Activated T-helper 1 cell treated with anti-CD3 and anti-CD28 coated beads, Interleukin-12 subunit alpha, Interleukin-12 subunit beta, Interleukin-2, Interleukin-4 antibody, amounts not matched to agents 30 ng/mL and 10 ng/mL and 1 ng/mL, durations not matched to agents 14 hours and 24 hours and 36 hours (primary cell): ENCODE measurements at places on chromosomes 6 and 20.

GRCh38 chr6:27531772-27532459 lies 59.0 kb upstream of the ZNF184 start:
- no peak for DNase-seq

DNA sequence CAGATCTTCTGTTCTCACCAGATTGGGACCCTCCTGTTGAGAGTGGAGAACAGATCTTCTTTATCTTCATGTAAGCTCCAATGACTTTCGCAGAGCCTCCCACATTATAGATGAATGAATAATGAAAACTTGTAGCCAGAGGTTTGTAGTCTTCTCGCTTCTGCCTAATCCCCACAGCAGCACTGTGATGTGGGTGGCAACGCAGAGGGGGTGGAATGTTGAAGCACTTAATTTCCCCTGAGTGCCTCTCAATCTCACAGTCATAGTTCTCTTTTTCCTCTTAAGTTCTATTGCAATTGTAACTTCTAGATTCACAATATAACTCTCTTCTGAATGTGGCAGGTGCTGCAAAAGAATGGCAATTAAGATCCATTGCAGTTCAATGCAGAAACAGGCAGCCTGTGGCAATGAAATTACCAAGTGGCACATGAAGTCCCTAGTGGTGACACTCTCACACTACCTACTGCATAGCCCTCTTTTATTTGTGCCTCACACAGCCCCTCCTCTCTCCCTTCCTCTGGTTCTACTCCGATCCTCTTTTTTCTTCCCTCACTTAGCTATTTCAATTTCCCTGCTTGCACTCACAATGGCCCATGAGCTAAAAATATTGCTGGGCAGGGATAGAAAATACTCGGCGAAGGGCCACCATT lies 281.9 kb downstream of the UBE3D start:
- DNase-seq = no peak

- DNase-seq = no peak
Observed at GRCh38 chr6:95879856-95880255, 135.9 kb upstream of the FUT9 start.

DNA sequence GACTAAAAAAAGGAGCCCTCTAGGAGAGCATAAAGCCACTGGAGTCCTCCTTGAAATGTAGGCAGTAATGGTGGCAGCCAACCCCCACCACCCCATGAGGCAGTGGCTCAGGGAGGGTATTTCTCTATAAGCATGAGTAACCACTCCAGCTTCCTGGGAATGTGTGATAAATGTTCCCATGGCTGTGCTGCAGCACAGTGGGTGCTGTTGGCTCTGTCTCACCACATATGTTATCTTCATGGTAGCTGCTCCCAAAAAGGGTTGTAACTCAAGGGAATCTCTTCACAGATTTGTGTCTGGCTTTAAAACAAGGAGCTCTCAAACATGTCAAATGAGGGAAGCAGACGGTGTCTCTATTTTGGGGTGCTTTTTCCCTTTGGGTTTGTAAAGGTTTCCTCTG lies 7.5 kb upstream of the PHACTR1 start:
- no peak for DNase-seq

- no peak for DNase-seq
Observed at GRCh38 chr6:45009576-45009975, 318.6 kb upstream of the RUNX2 start.

- DNase-seq = no peak
Observed at GRCh38 chr6:112827793-112828192, 480.7 kb downstream of the RFPL4B start.

- DNase-seq = no peak
Observed at GRCh38 chr6:11497881-11498280, 39.7 kb upstream of the TMEM170B start.

- no peak for DNase-seq
Observed at GRCh38 chr6:75285283-75285639, 669 bp upstream of the TMEM30A start.

DNA sequence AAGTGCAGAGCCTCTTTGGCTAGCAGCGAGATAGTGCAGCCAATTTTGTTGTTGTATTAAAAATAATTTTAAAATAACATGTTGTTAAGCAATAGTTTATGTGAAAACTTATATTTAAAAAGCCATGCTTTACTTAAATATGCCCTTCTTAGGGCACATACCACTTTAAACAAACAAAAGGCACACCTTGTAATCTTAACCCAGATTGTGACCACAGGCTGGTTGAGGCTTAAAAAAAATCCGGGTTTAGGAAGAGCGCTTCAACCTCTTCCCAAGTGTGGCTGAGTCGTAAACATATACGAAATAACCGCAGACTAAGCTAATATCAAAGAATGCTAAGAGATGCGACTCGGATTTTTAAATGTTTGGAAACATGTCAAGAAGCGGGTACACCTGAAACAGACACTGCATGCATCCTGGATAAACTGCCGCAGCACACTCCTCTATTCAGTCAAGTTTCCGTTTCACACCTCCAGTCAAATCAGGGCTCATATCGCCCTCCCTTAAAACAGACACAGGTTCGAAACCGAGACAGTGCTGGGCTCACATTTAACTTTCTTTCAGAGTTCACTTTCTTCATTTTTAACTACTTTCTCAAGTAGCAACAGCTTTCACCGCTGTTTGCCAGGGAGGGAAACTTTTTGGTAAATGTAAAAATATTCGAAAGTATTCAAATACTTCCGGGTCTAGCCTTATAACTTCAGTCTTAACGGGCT lies 1.5 kb downstream of the DEK start:
- DNase-seq = peak; percentile 39

- DNase-seq = peak; percentile 65
Observed at GRCh38 chr6:24494821-24495795, at the start of gene ALDH5A1. Gene ALDH5A1, plus strand, starts transcription at chr6:24494969. Its CDS starts 28 bp downstream, at chr6:24494997.

DNA sequence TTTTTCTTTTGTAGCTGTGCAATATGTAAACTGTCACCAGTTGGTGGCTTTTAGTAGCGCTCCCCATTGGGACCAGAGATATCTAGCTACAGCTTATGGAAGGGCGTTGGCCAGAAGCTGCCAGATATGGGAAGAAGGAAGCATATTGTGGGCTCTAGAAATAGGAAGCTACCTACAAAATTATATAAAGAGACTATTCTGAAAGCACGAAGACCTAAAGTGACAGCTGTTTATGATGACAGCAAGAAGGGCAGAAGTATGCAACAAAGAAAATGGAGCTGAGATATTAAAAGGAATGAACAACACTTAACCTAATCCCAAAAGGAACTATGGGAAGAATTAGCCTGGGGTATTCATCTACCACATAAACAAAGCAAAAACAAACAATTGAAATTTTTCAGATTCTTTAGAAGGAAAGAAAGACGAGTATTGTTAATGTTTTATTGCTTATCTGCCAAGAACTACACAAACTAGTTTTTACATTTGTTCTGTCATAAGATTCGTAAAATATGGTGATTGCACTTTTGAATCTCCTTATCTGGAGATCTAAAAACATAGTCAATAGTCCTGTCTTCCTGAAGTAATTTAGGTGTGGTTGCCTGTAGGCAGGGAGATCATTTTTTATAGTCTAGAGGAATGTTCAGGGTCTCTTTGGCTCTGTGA lies 81.6 kb downstream of the NCOA7 start:
- no peak for DNase-seq

GRCh38 chr20:19114410-19114809 lies 98.0 kb upstream of the SLC24A3 start:
- no peak for DNase-seq

GRCh38 chr6:15892369-15892768 lies 229.5 kb upstream of the DTNBP1 start:
- DNase-seq = no peak

- no peak for DNase-seq
Observed at GRCh38 chr6:42729731-42730130, 7.3 kb upstream of the PRPH2 start.

- no peak for DNase-seq
Observed at GRCh38 chr6:108074057-108074358, 533 bp downstream of the OSTM1 start.

GRCh38 chr6:13765570-13765969 lies 48.8 kb downstream of the MCUR1 start:
- no peak for DNase-seq

GRCh38 chr20:47606983-47607613 lies 105.4 kb downstream of the NCOA3 start:
- DNase-seq = no peak

- no peak for DNase-seq
Observed at GRCh38 chr6:69953491-69953890, 87.1 kb downstream of the COL19A1 start.

- no peak for DNase-seq
Observed at GRCh38 chr6:164792666-164793065, 516.7 kb downstream of the C6orf118 start.

GRCh38 chr20:46240065-46240464 lies 68.2 kb downstream of the CDH22 start:
- no peak for DNase-seq

- no peak for DNase-seq
Observed at GRCh38 chr20:57167971-57168701, 98.3 kb downstream of the BMP7 start.

GRCh38 chr6:24898676-24899075 lies 37.1 kb downstream of the RIPOR2 start:
- DNase-seq = no peak

- DNase-seq = no peak
Observed at GRCh38 chr6:166955865-166956443, 396 bp downstream of the RNASET2 start.

- no peak for DNase-seq
Observed at GRCh38 chr6:138803861-138804260, 8.0 kb downstream of the ECT2L start.

- DNase-seq = no peak
Observed at GRCh38 chr6:166325383-166326042, 16.8 kb downstream of the SFT2D1 start.

DNA sequence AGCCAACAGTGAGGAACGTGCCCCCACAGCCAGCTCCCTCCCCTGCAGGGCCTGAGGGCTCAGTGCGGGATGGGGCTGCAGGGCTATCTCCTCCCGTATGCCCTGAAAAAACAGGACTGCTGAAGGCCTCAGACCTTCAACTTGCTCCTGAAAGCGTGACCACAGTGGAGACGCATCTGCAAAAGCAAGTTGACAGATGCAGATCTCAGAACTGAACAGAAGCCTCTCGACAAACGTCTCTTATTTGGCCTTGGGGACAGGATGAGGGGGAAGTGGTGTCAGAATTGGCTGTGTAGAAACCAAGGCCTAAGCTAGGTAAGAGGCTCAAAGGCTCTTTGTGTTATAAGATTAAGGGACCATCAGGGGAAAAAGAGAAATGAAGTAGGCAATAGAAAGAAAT lies 120.7 kb upstream of the SLC22A23 start:
- DNase-seq = no peak

DNA sequence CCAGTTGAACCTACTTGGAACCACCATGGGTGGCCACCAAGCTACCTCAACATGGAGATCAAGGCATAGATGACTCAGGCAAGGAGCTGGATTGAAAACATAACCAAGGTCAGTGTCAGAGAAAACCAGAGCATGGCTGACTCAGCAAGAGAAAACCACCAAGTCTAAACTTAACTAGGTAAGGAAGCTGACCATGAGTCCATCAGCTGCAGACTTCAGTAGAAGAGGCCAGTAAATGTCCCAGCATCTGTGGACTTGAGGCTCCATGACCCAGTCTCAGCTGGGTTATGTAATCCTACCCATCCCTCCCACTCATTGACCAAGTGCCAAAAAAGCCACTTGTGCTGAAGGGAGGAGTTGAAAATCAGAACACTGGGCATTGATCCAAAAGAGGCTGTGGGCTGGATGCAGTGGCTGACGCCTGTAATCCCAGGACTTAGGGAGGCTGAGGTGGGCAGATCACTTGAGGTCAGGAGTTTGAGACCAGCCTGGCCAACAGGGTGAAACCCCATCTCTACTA lies 93.7 kb upstream of the CBLN4 start:
- no peak for DNase-seq

DNA sequence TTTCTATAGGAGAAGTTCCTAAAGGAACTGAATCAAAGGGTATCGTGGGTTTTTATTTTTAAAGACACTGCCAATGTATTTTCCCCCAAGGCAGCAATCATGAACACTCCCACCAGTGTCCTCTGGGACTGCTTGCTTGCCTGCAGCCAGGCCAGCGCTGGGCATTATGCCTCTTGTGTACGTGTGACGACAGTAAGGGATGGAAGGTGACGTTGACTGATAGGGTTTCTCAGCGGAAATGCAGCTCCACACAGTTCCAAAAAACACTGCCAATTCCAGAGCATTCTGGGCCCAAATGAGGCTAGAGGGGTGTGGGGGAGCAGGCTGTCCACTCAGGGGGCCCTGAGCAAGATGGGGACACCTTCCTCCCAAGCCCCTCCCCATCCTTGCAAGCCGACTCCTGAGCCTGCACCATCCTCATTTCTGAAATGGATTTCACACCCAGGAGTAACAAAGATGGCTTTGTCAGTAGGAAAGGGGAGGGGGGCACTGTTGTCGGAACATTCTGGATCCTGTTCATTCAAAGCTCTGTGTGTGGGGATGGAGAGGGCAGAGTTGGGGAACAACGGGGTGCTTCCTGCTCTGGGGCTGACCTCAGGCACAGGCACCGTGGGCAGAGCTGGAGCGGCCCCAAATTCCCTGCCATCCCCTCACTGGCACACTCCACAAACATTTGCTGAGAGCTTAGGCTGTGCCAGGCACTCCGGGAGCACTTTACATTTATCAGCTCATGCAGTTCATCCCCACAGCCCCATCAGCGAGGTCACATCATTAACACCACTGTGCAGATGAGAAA lies 20.0 kb downstream of the PREX1 start:
- DNase-seq = no peak
